Mesenteric fat pad (tissue), 1 donor: ENCODE measurements at places on chromosomes 6 and 20. TPM values are rescaled to one million over a fixed set of nuclear protein-coding genes. Genes with fewer than 3 reads are reported as not detected.

Gene ZDHHC14
- total RNA-seq: 8.5 TPM

Gene FGD2
- total RNA-seq: 32.6 TPM

Gene C4B
- 32.7 TPM for total RNA-seq

Gene PLTP
- total RNA-seq: 373 TPM

Gene ISM1
- 4.0 TPM for total RNA-seq

GRCh38 chr6:45483021-45483420, 105.3 kb upstream of the SUPT3H start:
- no peak for DNase-seq

DNA sequence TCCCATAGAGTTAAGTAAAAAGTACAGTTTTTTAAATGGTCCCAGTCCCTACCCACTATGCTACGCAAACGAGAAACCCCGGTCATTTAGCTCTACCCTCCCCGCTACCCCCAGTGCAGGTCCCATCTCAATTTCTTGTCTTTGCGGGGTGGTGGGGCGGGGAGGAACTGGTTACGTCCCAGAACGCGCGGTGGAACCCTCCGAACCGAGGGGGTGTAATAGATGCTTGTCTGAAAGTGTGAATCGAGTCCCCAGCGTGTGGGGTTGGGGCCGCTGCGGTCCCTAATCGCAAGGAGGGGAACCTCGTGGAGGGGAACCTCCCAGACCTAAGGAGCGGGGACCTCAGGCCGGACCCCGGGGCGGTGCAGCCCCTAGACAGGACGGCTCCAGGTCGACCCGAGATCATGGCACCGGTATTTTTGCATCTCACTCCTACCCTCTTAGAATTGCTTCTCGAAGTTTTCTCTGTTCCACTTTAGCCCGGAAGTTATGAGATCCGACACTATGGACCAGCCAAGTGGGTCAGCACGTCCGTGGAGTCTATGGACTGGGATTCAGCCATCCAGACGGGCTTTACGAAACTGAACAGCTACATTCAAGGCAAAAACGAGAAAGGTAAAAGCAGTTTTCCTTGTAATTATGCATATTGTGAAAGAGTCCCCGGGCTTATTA, 779 bp downstream of the HEBP2 start:
- DNase-seq: no peak

DNA sequence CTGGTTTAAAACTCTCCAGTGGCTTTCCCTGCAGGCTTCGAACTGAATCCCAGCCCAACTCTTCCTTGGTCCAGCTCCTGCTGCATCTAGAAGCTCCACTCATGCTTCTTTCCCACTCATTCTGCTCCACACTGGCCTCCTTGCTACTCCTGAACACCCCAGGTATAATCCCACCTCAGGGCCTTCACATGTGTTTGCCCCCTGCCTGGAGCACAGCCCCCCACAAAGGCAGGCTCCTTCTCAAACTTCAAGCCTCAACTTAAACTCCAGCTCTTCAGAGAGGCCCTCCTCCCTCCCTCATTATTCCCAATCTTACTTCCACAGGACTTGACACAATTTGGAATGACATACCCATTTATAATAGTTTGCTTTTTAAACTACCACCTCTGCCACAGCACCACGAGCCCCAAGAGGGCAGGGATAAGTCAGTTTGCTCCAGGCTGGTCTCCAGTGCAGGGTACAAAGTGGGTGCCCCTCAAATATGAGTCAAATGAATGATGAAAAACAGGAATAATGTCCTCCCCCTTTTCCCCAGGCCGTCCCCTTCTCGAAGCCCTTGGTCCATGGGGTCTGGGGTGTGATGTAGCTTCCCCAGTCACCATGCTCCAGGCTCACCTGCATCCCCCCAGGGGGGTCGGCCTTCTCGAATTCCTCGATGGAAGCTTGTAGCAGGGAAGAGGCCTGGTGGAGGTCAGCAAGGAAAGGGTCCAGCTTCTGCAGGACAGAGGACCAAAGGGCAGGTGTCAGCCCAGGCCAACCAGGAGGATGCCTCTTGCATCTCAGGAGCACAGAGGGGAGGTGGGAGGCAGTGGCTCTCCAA, 37.4 kb downstream of the KIAA1755 start:
- no peak for DNase-seq

- DNase-seq: no peak
These were observed 251.2 kb downstream of the BCKDHB start for GRCh38 chr6:80357674-80358073.

GRCh38 chr6:65566117-65566516, 140.9 kb downstream of the EYS start:
- no peak for DNase-seq
